ENCODE measurements at places on chromosomes 2 and 18.

DNA sequence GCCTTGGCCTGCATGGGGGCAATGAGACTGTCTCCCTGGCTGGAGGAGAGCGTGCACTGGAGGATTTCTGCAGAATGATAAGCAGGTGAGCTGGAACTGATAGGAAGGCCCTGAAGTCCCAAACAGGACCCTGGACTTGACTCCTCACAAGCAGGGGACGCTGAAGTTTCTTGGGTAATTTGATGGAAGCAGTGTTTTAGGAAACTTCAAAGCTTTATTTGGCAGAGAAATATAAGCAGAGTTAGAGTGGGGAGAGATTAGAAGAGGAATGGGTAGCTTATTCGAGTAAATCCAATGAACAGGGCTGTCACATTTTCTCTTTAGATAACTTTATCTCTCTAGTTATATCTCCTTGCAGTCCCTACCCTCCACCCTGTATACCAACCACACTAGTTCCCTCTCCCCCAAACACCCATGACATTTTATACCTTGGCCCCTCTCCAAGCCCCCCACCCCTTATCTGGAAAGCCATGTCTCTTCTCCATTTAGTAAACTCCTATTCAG is 73.6 kb upstream of the IGFBP5 start:
- no peak for DNase-seq

DNA sequence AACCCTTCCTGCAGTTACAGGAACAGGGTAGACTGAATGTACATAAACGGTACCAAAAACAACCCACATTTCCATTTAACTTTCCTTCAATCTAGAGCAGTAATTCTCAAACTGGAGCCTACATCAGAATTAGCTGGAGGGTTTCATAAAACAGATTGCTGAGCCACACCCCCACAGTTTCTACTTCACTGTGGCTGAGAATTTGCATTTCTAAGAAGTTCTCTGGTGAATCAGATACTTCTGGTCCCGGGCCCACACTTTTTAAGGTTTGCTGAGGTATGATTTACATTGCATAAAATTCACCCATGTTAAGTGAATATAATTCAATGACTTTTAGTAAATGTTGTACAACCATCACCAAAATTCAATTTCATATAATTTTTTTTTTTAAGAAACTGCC is 113.7 kb downstream of the SRBD1 start:
- DNase-seq, result peak; percentile 9

- no peak for DNase-seq
Observed at GRCh38 chr2:125979886-125980285, 676.1 kb upstream of the GYPC start.

DNA sequence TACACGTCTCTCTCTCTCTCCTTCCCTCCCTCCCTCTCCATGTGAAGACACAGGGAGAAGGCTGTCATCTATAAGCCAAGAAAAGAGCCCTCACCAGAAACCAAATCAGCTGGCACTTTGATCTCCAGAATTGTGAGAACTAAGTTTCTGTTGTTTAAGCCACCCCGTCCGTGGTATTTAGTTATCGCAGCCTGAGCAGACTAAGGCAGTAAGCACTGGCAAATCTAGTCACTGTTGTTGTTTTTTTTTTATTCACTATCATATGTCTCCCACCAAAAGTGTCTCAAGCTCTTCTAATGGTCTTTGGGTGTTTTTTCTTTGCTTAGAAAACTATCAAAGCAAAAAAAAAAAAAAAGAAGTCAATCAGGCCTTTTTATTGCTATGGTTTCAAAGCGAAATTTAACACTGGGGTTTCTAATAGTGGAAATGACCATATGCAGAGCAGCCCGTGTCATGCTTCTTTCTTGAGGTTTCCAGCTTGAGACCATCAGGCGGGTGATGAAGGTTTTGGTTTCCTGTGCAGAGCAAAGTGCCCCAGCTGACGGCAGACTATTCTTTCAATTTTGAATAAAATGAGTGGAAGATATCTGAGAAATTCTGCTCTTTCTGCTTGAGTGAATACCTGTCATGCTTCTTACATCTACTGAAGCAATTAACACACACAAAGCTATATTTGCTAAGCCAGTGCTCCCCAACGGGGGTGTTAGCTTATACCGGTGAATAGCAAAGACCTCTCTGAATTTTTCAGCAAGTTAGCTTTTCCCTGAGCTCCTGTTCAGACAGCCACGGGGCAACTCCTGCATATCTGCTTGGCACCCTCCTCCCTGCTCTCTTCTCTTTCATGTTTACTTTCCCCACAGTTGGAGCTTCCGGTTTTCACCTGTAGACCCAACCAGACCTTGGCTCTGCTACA is 394.1 kb upstream of the ATP5MC3 start:
- no peak for DNase-seq

DNA sequence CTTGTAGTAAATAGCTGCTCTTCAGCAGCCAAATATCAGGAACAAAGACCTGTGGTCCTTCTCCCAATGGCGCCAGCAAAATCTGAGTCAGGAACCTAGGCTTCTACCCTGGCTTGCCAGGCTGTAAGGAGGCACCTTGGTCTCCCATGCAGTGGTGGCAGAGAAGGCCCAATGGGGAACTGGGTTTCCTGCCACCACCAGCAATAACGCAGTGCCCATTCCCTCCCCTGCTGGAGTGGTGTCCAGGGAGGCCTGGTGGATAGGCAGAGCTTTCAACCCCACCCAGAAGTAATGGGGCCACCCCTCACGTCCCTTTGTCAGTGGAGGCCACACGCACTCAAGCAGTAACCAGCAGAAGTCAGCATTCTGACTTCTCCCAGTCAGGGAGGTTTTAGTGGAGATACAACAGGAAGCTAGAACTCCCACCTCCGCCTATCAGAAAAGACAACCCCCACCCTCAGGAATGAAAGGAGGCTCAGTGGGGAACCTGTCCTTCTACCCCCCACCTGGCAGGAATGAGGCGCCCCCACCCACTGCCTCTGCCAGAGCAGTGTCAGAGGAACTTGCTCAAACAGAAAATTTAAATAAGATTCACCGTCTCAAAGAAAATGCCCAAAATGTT is 132.4 kb downstream of the COPS8 start:
- peak; percentile 81 for DNase-seq

DNA sequence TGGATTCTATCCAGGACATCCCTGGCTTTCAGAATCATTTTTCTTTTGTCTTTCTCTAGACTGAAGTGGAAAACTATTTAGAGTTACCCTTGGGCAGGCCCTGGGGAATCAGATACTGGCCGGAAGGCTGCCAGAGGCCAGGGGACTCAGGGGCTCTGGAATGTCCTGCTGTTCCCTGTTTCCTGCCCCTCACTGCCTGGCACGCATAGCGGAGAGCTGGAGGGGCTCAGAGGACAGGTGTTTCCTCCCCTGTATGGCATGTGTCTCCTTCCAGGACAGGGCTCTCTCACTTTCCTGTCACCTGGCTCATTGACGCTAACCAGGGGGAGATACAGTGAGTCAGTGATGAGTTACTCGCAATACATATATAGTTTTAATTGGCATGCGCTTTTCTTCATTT is 38.8 kb downstream of the DYSF start:
- DNase-seq, result no peak

GRCh38 chr2:115939902-115940301 is 1497.5 kb downstream of the DPP10 start:
- DNase-seq, result no peak
